Activated naive CD4-positive, alpha-beta T cell treated with anti-CD3 and anti-CD28 coated beads, Interleukin-2, amount 50 U/mL, for 16 hours (primary cell): ENCODE measurements at places on chromosomes 13 and 19.

DNA sequence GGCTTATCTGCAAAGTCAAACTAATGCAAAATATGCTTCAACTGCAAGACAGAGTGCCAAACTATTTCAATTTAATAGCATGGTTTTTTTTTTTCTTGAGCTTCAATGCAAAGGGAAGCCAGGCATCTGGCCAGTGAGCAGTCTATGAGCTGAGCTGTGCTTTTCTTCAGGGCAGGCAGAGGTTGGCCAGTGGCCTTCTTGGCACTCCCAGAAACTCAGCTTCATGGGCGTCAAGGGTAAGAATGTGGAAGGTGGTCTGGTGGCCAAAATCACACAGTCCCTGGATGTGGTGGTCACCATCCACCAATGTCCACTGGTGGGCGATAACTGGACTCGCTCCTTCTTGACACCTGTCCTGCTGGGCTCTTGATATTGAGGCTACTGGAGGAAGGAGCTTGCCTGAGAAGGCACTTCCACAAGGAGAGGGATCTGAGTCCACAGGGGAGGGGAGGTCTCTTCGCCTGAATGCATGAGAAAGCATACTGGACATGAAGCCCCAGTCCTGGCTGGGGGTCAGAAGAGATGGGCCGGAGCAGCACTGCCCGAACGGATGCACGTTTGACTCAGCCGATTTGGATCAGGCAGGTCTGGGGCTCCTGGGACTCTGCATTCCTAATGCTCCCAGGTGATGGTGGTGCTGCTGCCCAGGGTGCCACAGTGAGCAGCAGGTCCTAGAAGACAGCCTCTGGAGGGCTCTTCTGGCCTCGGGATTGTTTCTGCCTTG is 17.1 kb downstream of the COL4A2 start:
- no peak for DNase-seq

- DNase-seq, result no peak
These were observed 324.9 kb upstream of the SPRY2 start for GRCh38 chr13:80665792-80666333.

- no peak for DNase-seq
These were observed 19.5 kb upstream of the ALOX5AP start for GRCh38 chr13:30715837-30716236.

- DNase-seq, result no peak
These were observed 18.4 kb downstream of the NLRP13 start for GRCh38 chr19:55913643-55914268.

GRCh38 chr13:94938124-94938523 is 225.8 kb upstream of the SOX21 start:
- DNase-seq, result no peak

GRCh38 chr19:2495651-2496316 is 19.9 kb downstream of the GADD45B start:
- DNase-seq, result no peak

- DNase-seq, result no peak
These were observed 216.9 kb downstream of the DNAJC15 start for GRCh38 chr13:43240278-43240677.

- peak; percentile 88 for DNase-seq
These were observed at the start of gene PLIN3 for GRCh38 chr19:4867534-4868285. PLIN3 (minus strand) TSS chr19:4867667; CDS start chr19:4861394, 6,273 bp downstream.

- no peak for DNase-seq
These were observed 210.3 kb upstream of the PCDH9 start for GRCh38 chr13:67440236-67440975.

DNA sequence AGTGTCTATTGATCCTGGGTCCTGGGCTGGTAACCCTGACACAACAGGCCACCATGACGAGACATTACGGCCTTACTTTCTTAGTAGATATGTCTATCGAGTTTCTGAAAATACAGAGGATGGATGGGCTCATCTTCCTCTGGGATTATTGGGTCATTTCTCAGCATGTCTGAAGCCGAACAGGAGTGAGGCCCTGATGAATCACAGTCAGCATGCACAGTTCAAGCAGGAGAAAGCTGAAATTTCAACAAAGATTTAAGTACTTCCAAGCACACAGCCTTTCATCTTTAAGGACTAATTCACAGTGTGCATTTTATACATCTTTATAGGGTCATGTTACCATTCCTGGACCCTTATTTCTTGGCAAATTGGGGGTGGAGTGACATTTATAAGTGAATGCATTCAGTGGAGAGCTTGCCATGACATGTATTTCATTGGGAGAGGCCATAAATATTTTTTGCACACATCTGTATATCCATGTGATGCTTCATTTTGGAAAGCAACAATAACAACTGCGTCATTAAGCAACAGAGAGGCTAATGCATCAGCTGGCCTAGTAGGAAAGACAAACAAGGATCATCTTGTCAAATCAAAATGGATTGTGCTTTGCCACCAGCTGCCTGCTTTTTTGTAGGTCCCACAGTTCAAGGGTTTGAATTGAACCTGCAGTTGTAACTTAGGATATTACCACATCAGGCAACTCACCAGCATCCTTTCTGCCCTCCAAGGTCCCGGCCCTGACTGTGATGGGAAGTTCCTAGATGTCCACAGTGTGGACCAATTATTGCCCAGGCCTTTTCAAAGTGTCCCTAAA is 143.5 kb downstream of the DNAJC15 start:
- DNase-seq, result no peak

GRCh38 chr13:59247171-59247570 is 916.6 kb downstream of the DIAPH3 start:
- no peak for DNase-seq

DNA sequence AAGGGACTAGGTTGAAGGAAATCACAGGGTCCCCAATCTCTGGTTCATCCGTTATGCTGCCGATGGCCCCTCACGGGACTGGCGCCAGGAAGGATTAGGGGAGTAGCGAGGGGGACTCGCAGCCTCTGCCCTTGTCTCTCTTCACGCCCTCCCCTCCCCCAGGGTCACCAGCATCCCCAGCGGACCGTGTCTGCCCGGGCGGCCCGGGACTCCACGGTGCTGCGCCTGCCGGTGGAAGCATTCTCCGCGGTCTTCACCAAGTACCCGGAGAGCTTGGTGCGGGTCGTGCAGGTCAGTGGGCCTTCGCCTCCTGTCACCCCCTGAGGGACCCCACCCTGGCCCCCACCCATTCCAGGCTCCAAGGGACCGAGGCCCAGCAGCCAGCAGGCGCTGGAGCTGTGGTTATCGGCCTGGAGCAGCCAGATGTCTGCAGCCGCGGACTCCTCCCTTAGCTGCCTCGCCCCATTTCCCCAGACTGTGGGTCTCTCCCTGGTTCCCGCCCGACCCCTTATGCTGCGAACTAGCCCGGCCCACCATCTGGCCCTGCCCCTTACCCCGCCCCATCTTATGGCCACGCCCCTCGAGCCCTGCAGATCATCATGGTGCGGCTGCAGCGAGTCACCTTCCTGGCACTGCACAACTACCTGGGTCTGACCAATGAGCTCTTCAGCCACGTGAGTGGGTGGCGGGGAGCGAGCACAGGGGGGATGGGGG is 5.4 kb downstream of the PNPLA6 start:
- peak; percentile 32 for DNase-seq

GRCh38 chr13:40644838-40645604 is 21.4 kb downstream of the FOXO1 start:
- no peak for DNase-seq

DNA sequence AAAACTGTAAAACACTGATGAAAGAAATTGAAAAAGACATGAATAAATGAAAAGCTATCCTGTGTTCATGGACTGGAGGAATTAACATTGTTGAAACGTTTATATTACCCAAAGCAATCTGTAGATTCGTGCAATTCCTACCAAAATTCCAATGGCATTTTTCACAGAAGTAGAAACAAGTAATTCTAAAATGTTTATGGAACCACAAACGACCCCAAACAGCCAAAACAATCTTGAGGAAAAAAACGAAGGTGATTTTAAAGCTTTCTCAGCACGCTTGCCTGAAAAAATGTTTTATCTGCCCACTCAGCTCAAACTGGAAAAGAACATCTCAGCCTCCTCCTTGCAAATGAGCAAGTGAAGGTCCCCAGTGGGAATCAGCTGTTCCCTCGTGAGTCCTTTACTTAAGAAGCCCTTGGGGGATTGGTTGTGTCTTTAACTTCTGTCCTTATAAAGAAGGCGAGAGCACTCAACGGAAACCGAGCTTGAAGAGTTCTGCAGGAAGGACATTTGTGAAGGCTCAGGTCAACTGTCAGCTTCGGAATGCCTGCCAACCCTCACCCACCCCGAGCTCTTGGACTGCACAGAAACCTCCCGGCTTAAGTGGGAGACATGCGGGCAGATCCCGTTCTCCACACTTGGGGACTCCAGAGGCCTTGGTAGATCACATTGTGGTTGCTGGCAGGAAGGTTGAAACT is 256.0 kb upstream of the IRS2 start:
- no peak for DNase-seq

GRCh38 chr13:59345311-59345710 is 818.4 kb downstream of the DIAPH3 start:
- no peak for DNase-seq

- no peak for DNase-seq
These were observed 495.8 kb upstream of the KLF12 start for GRCh38 chr13:74629985-74630384.

GRCh38 chr13:35917252-35917941 is 213.8 kb downstream of the DCLK1 start:
- no peak for DNase-seq

DNA sequence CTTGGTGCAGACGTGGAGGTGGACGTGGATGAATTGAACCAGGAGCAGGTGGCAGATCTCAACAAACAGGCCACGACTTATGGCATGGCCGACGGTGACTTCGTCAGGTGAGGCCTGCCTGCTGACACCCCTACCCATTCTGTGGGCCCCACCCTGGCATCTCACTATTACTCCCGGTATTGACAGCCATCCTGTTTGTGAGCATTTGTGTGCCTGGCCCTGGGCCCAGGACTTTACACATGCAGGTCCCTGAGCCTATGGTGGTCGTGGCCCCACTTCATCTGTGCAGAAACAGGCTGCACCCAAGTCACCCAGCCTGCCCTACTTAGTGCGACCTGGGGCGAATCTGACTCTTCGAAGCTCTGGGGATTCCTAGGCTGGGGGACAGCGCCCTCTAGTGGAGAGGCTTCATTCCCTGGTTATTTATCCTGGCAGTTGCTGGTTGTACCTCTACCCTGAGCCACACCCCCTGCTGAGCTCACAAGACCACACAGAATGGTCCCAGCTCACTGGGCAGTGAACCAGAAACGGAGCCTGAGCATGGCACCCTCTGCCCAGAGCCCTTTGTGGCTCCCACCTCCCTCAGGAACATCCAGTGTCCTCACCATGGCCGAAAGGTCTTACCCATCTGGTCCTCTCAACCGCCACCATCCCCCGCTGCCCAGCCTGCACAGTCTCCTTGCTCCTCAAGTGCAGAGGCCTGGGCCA is 16.9 kb downstream of the ZNF296 start:
- DNase-seq, result peak; percentile 80

- no peak for DNase-seq
These were observed 1.1 kb downstream of the ZNF792 start for GRCh38 chr19:34962687-34963572.

DNA sequence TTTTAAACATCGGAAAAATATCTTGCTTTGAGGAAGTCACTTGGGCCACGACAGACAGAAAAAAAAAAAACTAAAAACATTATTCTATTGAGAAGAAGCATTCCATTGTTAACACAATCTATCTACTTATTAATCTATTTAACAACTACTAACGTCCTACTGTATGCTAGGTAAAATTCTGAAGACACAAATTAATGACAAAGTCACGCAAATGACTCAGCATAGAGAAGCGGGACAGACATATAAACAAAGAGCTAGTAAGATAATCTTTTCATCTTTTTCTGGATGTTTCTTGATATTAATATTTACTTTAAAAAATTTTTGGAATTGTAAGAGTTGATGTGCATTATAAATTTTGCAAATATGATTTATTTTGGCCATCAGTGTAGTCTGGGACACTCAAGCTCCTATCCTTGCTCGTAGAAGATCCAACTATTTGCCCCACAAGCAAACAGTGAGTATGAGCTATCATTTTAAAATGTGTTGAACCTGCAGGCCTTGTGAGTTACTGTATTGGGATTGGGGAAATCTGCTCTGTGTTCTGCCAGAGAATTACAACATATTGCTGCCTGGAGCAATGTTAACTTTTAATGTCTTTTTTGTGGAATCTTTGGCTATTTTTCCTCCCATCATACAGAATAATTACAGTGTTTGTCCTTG is 109.1 kb downstream of the PCDH9 start:
- DNase-seq, result no peak

DNA sequence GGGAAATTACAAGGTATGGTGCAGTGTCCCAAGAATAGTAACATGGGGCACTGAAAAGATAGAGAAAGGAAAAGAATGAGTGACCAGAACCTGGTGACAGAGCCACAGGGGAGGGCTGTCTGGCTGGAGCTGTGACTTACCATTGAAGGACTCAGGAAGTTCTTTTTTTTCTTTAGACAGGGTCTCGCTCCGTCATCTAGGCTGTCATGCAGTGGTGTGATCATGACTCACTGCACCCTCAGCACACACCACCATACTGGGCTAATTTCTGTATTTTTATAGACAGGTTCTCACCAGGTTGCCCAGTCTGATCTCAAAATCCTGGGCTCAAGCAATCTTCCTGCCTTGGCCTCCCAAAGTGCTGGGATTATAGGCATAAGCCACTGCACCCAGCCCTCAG is 8.8 kb upstream of the CPB2 start:
- no peak for DNase-seq

- no peak for DNase-seq
These were observed 14.5 kb upstream of the CCDC97 start for GRCh38 chr19:41295499-41295898.

DNA sequence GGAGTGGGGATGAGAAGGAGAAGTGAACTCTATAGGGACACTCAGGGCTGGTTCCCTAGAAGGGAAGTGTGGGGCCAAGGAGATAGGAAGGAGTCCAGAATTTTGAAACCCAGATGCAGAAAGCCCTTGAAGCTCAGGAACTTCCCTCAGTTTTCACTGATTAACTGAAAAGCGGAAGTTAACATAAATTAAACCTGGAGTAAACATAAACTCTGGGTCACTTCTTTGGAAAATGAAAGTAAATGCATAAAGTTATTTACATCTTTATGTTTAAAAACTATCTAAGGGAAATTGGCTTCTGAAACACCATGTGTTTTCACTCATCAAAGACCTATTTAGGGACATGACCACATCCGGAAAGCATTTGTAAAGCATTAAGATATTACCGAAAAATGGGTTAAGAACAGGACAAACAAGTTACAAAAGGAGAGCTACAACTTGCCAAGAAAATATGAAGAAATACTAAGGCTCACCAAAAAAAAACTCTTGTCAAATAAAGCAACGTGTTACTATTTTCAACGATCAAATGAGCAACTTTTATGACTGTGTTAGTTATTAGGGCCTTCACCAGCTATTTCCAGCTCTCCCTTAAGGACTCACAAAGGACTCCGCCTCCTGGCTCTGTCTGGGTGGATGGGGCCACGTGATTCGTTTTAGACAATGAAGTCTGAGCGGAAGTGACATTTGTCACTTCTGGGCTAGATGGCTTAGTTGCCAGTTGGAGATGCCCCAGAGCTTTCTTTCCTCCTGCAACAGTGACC is 439.1 kb upstream of the ZNF507 start:
- no peak for DNase-seq

DNA sequence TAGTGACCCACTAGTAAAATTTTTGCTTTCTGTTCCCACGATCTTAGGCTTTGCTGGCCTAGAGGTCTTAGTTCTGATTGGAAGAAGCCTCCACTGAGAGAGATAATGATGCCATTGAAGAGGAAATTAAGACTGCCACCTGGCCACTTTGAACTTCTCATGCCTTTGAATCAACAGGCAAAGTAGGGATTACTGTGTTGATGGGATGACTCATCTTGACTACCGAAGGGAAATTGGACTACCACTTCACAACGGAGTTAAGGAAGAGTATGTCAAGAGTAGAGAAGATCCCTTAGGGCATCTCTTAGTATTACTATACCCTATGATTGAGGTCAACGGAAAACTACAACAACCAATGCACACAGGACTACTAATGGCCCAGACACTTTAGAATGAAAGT is 12.7 kb upstream of the FREM2 start:
- DNase-seq, result no peak

GRCh38 chr19:45439569-45440258 is 16.0 kb upstream of the ERCC1 start:
- peak; percentile 84 for DNase-seq
